ENCODE measurements at places on chromosomes 7 and 10.
A peak's percentile ranks its signal among the peaks of the same experiment; 100 is the strongest.

DNA sequence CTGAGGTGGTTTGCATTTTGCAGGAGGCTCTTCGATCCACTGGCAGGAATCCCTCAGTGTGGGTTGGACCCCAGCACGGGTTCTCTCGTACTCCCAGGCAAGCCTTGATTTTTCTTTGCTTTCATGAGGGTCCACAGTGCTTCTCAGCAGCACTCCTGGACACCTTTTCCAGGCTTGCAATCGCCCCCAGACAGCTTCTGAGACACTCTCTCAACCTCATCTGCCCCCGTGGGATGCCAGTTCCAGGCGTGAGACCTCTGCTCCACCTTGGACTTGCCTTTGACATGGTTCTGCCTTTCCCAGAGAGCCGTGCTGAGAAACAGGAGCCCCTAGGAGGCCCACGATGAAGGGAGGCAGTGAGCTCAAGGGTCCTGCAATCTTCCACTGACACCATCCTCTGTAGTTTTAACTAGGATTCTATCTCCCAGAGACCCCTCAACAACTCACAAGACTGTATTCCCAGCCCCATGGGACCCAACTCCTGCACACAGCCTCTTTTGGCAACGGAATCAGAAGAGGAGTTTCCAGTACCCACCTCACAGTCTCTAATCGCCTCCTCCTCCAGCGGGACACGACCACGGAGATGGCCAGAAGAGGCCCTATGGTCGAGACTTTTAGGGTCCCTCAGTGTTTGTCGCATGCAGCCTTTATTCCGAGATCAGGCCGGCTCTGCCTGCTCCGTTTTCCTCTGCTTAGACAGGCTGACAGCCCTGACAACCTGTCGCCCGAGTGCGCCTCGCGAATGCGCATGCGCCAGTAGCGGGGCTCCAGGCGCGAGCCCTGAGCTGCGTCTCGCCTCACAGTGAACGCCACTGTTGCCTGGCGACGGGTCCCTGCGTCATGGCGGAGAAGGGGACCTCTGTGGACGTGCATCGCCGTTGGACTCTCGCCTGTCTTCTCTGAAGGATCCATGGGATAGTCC, 26.0 kb upstream of the ZNF273 start:
- peak; percentile 83 for DNase-seq

DNA sequence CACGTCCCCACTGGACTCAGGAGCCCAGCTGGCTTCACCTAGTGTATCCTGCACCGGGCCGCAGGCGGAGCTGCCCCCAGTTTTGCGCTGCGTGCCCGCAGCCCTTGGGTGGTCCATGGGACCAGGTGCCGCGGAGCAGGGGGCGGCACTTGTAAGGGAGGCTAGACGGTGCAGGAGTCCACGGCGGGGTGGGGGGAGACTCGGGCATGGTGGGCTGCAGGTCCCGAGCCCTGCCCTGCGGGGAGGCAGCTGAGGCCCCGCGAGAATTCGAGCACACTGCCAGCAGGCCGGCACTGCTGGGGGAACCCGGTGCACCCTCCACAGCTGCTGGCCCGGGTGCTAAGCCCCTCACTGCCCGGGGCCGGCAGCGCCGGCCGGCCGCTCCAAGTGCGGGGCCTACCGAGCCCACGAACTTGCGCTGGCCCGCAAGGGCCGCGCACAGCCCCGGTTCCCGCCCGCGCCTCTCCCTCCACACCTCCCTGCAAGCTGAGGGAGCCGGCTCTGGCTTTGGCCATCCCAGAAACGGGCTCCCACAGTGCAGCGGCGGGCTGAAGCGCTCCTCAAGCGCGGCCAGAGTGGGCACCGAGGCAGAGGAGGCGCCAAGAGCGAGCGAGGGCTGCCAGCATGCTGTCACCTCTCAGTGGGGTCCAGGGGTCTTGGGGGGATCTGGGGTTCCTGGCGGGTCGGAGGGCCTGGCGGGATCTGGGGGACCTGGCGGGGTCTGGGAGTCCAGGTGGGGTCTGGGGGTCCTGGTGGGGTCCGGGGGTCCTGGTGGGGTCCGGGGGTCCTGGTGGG, 81.4 kb downstream of the VIPR2 start:
- DNase-seq: no peak

- no peak for DNase-seq
Measured at GRCh38 chr7:71278257-71278656, 146.3 kb downstream of the GALNT17 start.

DNA sequence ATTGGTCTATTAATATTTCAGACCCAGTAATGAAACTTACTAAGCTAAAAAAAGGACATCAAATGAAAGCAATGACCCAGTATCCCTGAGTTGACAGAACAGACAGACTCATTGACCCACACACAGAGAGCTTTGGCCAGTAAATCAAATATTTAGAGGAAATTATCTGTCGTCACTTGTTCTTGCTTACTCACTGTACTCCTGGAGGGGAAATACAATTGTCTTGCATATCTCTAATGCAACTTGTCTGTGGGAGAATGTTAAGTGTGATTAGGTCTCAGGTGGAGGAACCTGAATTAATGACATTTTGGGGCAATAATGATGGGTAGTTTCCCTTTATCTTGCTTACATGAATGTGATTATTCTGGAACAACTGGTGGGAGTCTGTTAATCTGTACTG, 80.4 kb downstream of the CUBN start:
- no peak for DNase-seq

- DNase-seq: no peak
Measured at GRCh38 chr7:76165973-76166403, 35.7 kb upstream of the SRRM3 start.

DNA sequence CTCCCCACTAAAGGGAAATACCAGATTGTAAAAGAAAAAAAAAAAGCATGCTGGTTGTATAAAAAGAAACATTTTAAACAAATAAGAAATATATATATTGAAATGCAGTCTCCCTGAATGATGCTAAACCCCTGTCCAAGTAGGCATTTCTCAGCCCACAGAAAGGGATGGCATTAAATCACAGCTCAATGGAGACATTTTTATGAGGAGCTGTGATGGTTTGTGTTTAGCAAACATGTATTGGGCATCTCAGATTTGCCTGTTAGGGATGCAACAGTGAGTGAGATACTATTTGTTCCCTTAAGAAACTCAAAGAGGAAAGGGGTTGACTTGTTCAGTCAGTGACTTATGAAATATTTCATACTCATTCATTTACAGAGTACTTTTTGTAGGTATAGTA, 51.5 kb downstream of the KAT6B start:
- DNase-seq: no peak

GRCh38 chr7:74355091-74355490, 65.9 kb downstream of the CLIP2 start:
- DNase-seq: no peak

DNA sequence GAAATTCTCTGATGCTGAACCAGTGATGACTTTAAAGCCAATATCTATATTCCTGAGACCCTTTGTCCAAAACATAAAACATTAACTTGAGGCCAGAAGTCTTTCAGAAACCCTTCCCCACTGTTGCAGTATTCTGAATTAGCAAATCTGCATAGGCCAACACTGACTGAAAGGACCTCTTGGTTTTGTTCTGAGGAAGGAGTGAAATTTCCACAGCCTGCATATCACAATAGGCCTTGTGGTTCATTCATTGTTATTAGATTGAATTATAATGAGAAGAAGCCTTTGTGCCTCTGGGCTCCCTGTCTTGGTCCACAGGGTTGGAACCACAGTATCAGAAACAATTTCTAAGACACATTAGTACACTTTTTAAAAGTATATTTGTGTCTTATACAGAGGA, 90.3 kb downstream of the CCNY start:
- DNase-seq: no peak

All from NCI-H2081 (cell line).